Vagina (tissue), 2 donors: ENCODE measurements at places on chromosomes 6 and 20.

DNA sequence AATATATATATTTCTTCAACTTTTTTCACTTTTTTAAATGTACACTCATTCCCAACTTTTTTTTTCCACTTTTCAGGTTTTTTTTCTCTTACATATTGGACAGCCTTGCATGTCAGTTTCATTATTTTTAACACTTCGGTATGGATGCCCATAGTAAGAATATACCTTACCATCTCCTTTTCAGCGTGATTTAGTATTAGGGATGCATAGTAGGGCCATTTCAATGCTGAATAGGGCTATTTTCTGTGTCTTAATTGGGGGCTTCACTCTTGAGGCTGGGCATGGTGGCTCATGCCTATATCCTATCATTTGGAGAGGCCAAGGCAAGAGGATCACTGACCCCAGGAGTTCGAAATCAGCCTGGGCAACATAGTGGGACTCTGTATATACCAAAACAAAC is 6.7 kb downstream of the RNF114 start:
- no peak for DNase-seq

DNA sequence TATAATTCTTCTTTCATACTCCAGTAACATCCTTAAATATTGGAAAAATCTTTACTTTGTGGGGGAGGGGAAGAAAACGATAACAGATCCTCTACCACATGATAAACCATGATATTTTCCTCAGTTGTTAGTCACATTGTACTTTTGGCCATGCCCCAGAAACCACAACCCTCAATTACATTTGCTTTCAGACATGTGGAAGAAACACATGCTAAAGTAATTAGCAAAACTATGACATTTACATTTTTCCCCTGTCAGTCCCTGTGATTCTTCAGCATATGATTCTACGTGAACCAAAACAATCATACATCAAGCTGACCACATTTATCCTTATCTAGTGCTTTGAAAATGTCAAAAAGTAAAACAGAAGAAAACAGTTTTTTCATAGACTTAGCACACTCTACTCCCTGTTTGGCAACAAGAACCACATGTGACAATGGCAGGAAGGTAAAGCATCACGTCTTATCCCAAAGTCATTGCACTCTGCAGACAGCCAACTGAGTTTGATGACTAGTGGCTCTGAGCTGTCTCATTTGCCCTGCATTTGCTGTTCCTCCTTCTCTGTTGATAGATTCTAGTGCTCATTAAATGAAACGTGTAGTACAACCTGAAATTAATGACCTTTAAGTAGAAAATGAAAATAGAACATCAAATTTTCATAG is 505.8 kb upstream of the MARCKS start:
- no peak for DNase-seq

DNA sequence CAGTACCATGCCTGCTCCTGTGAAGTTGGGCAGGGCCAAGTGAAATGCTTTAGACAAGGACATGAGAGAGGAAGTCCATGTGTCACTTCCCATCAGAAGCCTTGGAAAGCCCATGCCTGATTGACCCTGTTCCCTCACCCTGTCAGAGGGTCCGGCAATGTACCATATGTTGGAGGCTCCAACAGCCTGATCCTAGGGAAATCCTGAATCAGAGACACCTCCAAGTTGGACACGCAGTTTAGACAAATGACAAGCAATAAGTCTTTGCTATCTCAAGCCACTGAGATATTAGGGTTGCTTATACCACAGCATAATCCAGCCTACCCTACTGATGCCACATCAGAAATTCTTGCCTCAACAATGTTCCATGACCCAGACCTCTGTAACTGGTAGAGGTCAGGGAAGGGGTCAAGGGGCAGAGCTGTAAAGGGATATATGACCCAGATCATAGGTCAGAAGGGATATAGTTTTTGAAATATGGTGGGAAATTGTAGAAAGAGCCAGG is 174.8 kb downstream of the HACE1 start:
- no peak for DNase-seq

GRCh38 chr6:76441875-76442274 is 369.4 kb upstream of the IMPG1 start:
- no peak for DNase-seq

- DNase-seq, result peak; percentile 5
Observed at GRCh38 chr20:58877976-58878360, 25.5 kb downstream of the GNAS start.

DNA sequence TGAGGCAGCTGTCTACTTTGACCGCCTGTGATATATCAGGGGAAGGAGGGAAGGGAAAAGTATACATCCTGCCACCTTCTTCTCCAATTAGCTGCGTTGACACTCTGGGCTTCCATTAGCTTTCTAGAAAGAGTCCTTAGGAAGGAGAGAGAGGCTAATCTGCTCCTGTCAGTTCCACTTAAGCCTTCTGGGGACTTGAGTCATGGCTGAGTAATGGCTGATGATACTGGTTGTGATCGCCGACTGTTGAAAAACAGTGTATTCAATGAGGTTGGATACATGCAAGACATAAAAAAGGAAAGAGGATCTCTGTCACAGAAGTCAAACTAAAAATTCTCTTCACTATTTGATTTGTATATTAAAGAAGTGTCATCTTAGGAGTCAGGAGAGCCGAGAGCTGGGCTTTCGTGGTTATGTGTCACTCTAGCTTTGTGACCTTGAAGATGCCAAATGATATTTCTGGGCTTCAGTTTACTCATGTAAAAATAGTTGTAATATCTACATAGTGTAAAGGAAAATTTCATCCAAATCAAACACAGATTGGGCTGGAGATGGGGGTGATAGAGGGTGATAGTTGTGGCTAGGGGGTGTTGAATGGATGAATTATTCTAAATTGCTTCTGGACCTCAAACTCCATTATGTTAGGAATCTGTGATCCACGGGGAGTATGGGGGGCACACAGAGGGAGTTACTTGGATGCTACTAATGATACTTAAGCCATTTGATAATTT is 189.0 kb downstream of the UST start:
- no peak for DNase-seq

DNA sequence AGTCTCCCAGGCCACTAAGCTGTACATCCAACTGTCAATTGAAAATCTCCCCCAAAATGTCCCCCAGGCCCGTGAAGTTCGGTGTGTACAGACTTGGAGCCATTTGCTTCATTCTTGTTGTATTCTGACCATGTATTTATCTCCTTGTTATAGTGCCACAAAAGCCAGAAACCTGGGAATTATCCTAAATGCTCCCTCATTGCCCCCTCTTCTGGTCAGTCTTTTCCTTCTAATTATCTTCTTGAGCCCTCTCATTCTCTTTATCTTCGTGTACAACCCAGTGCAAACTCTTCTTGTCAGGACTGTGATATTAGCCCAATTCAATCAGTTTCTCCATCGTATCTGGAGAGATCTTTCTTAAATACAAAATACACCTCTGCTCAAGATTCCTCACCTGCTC is 64.7 kb downstream of the RFX6 start:
- no peak for DNase-seq

DNA sequence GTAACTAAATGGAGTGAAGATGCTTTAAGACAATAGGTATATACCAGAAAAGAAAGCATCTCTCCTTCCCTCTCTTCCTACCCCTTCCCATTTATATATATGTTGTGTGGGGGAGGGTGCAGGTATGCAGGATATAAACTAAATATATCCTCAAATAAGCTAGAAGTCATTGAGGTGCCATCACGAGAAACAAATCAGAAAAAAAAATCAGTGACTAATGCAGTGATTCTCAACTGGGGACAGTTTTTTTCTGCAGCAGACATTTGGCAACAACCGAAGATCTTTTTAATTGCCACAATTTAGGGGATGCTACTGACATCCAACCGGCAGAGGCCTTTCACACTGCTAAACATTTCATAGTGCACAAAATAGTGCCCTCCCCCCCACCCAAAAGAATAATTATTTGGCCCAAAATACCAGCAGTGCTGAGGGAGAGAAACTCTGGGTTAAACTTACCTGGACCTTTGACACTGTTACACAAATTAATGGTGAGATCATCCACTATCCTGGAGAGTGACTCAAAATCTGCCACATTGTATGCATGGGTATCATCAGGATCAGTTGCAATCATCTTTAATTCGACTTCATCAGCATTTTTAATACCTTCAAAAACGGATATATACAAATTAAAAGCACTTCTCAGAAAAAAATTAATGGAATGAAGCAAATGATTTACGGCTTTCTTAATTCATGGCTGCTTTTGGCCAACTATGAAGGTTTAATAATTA is 55.0 kb downstream of the COL12A1 start:
- no peak for DNase-seq

- no peak for DNase-seq
Observed at GRCh38 chr20:47879771-47880170, 94.5 kb upstream of the SULF2 start.

GRCh38 chr6:140567466-140567865 is 1193.0 kb upstream of the CITED2 start:
- DNase-seq, result no peak

GRCh38 chr6:13526727-13527670 is 39.6 kb upstream of the GFOD1 start:
- no peak for DNase-seq

GRCh38 chr6:15578716-15579391 is 84.0 kb downstream of the DTNBP1 start:
- no peak for DNase-seq

- DNase-seq, result no peak
Observed at GRCh38 chr6:75863001-75863400, 114.0 kb downstream of the MYO6 start.

- no peak for DNase-seq
Observed at GRCh38 chr20:59839400-59839799, 94.0 kb downstream of the SYCP2 start.

DNA sequence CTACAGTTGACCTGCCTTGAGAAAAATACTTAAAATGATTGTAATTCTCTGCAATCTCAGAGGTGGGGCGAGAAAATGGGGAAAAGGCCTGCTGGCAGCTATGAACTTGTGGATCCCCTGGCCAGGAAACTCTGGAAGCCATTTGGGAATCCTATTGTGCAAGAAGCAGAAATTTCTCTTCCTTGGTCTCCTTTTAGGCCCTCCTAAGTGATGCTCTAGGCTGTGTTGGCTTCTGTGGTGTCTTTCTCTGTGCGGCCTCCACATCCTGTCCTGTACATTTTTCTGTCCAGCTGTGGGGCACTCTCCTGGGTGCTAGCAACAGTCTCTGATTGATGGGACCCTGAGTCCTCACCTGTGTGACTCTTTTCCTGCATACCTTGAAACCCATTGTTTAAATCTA is 290.9 kb downstream of the FARS2 start:
- no peak for DNase-seq

DNA sequence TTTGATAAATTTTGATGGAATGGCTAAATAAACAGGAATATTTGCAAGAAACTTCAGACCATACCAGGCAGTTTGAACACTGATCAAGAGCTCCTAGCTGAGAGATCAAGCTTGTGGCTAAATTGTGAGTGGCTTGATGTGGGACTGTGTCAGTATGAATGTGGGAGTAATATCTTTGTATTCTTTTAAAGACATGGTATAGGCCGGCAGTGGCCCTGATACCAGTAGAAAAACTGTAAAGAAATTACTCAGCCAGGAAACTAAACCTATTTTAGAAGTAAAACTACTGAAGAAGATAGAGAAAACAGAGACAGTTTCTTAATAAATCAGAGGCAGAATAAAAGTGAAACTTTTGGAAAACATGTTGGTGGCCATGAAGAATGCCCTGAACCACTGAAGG is 608.4 kb upstream of the SYNCRIP start:
- no peak for DNase-seq

DNA sequence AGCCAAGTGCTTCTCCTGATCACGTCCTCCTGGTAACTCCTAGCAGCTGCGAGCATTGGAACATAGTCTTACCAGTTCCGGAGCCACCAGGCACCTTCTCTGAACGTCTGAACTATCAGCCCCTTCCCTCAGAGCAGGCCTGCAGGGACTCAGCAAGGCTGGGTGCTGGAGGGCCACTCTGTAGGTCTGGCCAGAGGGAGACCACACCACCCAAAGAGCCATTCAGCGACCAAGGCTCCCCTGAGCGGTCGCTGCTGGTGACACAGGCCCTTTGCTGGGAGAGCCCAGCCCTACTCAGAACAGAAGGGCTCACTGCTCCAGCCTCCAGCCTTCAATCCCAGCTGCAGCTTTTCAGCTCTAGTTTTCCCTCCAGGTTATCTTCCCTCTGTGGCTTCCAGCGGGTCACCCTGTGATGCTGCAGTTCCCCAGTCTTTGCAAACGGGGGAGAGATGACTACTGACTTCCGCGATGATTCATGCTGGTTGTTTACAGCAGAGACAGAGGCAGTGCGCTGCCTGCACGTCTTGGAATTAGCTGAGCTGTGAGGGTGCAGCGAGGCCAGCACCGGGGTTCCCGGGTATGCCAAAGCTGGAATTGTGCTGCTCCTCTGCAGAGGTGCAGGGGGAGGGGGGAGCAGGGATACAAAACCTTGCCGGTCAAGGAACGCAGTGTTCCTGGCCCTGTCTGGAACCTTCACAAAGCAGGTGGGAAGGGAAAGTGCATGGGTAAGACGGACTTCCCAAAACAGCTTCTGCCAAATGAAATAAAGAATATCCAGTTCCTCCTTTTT is 161.4 kb downstream of the LY86 start:
- DNase-seq, result no peak

GRCh38 chr6:151399679-151400078 is 8.3 kb upstream of the ZBTB2 start:
- DNase-seq, result no peak

- no peak for DNase-seq
Observed at GRCh38 chr6:111800821-111801220, 72.4 kb downstream of the FYN start.

DNA sequence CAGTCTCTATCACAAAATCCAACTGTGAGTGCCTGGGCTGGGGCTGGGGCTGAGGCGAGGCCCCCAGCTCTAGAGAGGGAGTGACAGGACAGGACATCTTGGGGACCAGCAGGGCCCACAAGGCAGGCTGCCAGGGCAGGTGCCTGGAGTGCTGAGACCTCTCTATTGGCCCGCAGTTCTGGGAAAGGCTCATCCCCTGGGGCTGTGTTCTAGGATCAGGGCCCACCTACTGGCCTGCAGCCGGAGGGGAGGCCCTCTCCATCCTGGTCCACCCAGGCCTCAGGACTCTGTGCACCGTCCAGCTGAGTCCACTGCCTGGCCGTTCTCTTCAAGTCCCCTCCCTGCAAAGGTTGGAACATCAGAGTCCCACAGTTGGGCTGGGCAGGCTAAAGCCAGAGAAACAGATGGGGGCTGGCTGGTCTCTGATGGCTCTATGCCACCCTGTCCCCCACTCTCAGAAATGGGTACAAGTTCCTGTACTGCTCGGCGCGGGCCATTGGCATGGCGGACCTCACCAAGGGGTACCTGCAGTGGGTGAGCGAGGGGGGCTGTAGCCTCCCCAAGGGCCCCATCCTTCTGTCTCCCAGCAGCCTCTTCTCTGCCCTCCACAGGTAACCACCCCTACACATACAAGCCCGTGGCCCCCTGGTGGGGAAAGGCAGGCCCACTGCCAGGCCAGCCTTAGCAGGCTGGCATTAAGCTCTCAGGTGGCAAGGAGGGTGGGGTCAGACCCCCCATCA is 9.0 kb downstream of the EMILIN3 start:
- no peak for DNase-seq

GRCh38 chr6:21489826-21490225 is 103.7 kb upstream of the SOX4 start:
- DNase-seq, result no peak

- DNase-seq, result no peak
Observed at GRCh38 chr6:56147766-56148165, 99.6 kb downstream of the COL21A1 start.
